ENCODE measurements at places on chromosomes 2 and 18.

- no peak for DNase-seq
Measured at GRCh38 chr2:138267902-138268254, 233.7 kb upstream of the SPOPL start.

DNA sequence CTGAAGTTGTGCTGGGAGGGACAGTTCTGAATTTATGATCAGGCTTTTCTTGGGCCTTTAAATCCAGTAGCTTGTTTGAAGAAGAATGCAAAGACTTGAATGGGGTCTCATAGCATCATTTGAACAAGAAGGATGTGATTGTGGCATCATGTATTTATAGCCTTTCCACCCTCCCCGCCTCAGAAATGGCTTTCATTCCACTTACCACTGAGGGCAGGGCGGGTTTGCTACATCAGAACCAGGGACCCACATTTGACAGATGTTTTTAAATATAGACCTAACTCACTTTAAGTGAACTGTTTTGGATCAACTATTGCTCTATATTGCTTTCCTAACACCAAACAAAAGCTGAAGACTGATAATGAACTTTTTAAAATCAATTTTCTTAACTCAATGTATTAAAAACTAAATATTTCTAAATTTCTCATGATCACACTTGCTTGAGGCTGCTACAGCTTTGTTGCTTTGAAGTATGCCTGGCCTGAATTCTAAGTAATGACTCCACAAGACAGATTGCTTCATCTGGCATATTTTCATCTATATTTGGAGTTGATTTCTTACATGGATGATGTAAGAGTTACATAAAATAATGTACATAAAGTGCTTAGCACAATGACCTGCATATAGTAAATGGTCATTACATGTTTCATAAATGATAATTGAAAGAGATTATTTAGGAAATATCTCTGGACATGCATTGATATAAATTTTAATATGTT lies 1552.9 kb upstream of the SLC39A10 start:
- DNase-seq, result no peak

GRCh38 chr18:57075716-57076400 lies 71.0 kb upstream of the BOD1L2 start:
- DNase-seq, result no peak

- DNase-seq, result no peak
Measured at GRCh38 chr2:237092920-237093781, 7.5 kb downstream of the COPS8 start.

DNA sequence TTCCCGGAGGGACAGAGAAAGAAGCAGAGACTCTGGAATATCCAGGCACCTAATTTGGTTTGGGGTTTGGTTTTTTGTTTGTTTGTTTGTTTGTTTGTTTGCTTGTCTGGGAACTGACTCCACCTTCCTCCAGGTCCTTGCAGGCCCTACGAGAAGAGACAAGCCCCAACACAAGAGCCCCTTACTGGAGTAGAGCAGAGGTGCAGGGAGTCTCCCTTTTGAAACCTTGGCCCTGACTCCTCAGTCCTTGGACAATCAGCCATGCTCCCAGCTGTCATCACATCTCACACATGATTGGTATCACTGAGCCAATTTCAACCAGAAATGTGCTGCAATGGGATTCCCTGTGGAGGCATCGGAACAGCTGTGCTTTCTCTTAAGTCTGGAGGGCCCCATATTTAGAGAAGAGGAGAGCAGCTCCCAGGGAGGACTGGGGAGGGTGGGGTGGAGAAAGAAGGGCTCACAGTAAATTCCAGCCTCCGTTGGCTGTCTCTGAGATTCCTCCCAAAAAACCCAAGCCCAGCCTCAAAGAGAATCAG lies 279.9 kb upstream of the NCKAP5 start:
- no peak for DNase-seq

GRCh38 chr2:57210855-57211254 lies 835.8 kb upstream of the VRK2 start:
- DNase-seq, result no peak

GRCh38 chr18:23825978-23826405 lies 136.7 kb downstream of the LAMA3 start:
- no peak for DNase-seq

GRCh38 chr18:27763936-27764335 lies 413.0 kb downstream of the CDH2 start:
- no peak for DNase-seq

DNA sequence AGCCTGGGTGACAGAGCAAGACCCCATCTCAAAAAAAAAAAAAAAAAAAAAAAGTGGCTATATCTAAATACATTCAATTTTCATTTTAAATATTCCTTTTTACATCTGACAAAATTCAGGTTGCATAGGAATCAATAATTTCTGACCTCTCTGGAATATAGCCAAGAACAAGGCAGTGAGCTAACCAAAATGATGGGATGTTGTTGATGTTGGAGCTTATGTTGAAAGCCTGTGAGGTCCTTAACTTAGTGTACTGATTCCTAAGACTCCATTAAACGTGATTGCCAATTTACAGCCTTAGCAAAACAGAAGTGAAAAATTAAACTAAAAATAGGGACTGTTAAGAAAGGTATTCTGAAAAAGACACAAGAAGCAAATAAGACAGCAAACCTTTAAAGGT lies 109.6 kb downstream of the MEP1B start:
- DNase-seq, result no peak

DNA sequence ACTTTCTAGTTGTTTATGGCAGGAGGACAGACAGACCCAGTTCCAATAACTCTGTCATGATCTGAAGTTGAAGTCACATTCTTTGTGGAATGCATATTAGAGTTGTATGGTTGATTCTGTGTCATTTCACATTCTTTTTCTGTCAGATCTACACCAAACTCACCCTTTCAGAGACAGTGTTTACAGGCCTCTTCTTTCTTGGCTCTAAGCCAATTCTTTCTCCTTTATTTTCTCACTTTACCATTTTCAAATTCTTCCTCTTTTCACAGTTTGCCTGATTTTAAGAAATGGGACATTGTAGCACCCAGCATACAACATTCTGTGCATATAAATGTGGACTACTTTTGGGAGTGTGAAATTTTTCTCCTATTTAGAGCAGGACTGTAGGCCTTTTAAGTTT lies 103.7 kb downstream of the CCDC85A start:
- no peak for DNase-seq

GRCh38 chr2:223967981-223968380 lies 10.7 kb downstream of the MRPL44 start:
- no peak for DNase-seq

GRCh38 chr2:88538362-88538917 lies 85.9 kb upstream of the FOXI3 start:
- no peak for DNase-seq

- no peak for DNase-seq
Measured at GRCh38 chr18:2557536-2557935, 13.8 kb downstream of the METTL4 start.

- no peak for DNase-seq
Measured at GRCh38 chr2:165681841-165682240, 112.2 kb downstream of the GALNT3 start.

- DNase-seq, result peak; percentile 75
Measured at GRCh38 chr18:61893309-61893970, 633 bp upstream of the RNF152 start.

DNA sequence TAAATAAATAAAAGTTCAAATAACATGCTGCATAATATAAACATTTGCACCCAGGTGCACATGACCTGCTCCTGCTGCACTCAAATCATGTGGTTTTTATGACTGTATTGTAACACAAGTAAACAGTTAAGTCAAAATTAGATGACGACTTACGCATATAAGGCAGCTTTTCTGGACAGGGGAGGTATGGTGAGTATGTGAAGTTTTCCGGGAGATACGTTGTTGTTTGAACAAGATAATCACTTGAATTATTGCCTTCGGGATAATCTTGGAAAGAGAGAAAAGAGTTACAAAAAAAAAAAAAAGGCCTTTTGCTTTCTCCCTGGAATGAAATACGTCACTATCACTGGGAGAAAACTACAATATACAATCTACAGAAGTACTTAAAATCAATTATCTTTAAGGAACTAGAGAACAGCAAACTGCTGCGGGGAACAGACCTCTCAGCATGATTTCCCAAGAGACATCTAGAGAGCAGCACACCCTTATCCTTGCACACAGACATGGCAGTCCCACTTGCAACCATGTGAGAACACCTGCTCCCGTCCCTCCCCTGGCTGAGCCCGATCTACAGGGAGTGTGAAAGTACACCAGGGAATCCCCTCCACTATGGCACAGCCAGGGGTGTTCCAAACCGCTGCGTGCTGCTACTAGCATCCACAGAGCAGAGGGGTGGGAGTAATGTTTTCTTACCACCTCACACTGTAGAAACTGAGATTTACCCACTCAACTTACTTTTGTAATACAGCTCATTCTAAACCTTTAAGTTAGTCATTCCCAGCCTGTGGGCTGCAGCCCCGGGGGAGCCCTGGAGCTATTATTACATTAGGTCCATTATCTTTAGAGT lies 26.3 kb downstream of the B4GALT6 start:
- DNase-seq, result no peak

GRCh38 chr18:37430357-37431076 lies 135.1 kb downstream of the CELF4 start:
- peak; percentile 60 for DNase-seq

- no peak for DNase-seq
Measured at GRCh38 chr2:240713928-240714746, 22.5 kb downstream of the AQP12A start.

GRCh38 chr18:79902640-79903039 lies 48.8 kb downstream of the SLC66A2 start:
- no peak for DNase-seq

DNA sequence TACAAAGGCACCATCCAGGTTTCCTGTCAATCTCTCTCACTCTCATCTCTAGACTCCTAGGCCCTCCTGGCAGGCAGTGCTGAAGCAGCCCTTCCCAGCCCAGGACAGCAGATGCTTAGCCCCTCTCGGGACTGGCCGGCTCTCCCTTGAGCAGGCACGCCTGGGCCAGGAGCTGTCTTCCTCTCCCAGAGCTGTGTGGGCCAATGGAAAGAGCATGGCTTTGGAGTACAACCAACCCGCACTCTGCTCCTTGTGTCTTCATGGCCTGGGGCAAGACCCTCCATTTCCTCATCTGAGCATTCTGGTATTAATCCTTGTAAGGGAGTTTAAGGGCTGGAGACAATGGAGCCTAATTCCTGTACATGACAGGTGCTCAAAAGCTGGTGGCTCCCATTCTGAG lies 97.2 kb downstream of the CAPN13 start:
- DNase-seq, result no peak

DNA sequence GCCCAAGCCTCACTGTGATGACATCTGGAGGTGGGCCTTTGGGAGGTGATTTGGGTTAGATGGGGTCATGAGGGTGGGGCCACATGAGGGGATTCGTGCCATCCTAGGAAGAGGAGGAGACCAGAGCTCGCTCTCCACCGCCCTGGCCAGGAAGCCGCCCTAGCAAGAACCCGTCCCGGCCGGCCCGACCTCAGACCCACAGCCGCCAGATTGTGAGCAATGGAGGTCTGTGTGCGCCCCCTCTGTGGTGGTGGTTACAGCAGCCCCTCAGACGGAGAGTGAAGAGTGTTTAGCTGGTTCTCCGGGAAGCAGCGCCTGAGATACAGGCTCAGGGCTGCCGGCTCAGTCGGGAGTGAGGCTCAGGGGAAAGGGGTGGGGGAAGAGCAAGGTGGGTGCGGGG lies 83.3 kb downstream of the RTP5 start:
- no peak for DNase-seq

DNA sequence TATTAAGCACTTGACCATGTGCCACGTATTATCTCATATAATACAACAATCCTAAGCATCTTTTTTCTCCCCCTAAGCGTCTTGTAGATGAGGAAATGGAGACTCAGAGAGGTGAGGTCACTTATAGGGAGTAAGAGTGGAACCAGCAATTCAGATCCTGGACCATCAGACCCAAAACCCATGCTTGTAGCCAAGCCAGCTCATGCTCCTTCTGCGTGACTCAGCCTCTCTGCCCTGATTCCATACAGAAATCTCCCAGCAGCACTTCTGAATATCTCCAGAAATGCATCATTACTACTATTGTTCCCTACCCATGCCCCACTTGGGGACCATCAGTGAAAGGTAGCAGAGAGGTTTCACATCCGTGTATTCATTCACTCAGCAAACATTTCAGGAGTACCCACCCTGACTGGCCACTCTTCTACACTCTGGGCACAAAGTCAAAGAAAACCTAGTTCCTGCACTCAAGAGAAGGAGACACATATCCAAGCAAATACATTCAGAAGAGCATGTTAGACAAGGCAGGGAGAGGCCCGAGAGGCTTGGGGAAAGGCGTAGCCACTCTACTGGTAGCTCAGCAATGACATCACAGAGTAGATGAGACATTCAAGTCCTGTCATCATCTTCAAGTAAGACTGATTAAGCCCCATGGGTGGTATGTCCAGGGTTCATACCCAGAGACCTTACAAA lies 141.9 kb downstream of the MTCL1 start:
- no peak for DNase-seq

- no peak for DNase-seq
Measured at GRCh38 chr2:240441993-240442411, 6.5 kb downstream of the GPC1 start.

DNA sequence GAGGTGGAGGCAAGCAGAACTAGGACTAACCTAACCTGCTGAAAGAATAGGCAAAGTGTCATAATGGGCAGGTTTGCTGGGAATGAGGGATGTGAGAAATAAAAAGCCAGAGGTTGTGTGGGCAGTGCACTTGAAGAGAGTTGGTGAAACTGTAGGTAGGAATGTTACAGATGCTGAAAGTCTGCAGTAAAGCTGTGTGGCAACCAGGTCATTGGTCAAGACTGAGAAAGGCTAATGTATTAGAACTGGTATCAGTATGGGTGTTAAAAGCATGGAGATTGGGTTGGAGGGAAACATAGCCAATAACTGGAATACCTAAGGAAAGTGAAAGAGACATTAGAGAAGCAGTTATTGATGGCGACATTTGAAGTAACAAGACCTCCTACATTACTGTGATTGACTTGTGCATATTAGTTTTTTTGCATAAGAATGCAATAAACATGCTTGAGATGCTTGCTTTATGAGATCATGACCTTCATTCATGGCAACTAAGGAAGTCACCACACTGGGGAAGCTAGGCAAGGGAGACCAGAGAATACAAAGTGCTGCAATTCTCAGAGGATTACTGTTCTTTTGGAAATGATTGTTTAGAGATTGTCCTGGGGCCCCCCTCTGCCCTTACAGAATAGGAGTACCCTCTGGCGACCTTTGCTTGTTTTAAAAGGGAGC lies 11.8 kb downstream of the GULP1 start:
- no peak for DNase-seq

DNA sequence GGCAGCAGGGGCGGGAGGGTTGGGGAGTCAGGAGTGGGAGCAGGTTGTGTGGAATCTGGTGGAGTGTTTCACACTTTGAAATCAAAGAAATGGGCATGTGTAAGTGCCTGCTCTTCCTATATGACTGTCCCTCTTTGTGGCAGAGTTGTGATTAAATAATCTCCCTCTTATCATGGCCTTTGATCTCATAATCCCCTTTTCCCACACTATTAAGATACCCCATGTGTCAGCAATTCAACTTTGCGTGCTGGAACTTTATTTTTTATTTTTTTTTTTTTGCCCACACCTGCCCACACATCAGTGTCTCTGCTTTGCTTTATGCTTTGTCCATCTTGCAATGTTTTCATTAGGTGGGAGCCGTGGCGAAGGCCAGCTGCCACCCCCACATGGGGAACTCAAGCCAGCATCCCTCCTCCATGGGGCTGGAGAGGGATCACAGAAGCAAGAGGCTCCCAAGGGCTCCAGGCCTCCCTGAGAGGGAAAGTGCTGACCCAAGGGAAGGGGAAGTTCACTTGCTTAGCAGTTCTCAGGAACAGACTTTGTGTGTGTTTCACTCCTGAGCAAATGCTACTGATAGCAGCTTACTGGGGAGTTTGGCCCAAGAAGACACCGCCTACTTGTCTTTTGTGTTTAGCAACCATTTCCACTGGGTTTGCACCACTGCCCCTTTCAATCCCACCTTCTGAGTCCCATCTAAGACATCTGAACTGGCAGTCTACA lies 243.4 kb downstream of the BCL11A start:
- DNase-seq, result no peak

GRCh38 chr18:8667846-8668245 lies 37.5 kb upstream of the MTCL1 start:
- no peak for DNase-seq

All from WERI-Rb-1 (cell line).